ENCODE measurements at places on chromosomes 12 and 14.

GRCh38 chr14:91302391-91302790 lies 57.9 kb upstream of the GPR68 start:
- no peak for DNase-seq

DNA sequence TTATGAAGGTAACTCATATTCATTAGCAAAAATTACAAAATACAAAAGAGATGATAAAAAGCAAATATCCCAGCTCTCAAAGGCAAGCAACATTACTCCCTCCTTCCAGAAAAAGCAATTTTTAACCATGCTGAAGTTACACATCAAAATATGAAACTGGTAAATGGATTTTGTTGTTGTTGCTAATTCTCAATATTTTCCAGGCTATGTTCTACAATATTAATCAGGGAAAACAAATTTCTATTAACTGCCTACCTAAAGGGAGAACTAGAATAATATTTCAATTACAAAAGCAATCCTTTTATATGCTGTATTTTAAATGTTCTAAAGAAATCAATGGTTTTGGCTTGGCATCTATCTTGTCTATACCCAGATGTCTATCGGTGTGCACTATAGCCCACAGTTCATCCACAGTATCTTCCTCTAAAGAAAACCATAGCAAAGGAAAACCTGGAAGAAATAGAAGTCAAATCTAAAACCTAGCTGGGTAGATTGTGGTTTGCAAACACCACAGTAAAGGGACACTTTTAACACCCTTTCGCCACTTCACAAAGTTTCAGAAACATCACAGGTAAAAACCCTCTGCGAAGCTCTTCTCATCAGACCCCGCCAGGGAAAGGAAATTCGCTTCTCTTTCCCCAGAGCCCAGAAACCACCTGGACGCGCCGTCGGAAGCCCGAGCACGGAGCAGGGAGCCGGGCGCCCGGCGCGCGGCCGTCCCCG lies 32.0 kb downstream of the TC2N start:
- DNase-seq = no peak

DNA sequence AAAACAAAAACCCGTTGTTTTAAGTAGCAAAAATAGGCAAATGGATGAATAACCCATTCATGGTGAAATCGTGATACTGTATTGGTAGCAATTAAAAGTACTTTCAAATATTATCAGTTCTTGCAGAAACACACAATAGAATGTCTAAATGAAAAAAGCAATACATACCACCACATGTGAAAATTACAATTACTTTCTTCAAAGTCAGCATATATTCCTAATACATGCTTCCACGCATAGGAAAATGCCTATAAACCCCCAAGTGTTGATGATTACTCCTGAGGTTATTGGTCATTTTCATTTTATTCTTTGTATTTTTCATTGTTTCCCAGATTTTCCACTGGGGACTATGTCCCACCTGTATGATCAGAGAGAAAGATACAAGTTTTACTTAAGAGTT lies 15.2 kb downstream of the DDX55 start:
- DNase-seq = no peak

- no peak for DNase-seq
Observed at GRCh38 chr12:130220706-130221100, 58.4 kb downstream of the FZD10 start.

- no peak for DNase-seq
Observed at GRCh38 chr12:77047341-77048109, 17.8 kb downstream of the E2F7 start.

GRCh38 chr12:28777603-28778365 lies 371.3 kb upstream of the FAR2 start:
- DNase-seq = no peak

- DNase-seq = no peak
Observed at GRCh38 chr14:76780875-76781647, 19.8 kb downstream of the VASH1 start.

DNA sequence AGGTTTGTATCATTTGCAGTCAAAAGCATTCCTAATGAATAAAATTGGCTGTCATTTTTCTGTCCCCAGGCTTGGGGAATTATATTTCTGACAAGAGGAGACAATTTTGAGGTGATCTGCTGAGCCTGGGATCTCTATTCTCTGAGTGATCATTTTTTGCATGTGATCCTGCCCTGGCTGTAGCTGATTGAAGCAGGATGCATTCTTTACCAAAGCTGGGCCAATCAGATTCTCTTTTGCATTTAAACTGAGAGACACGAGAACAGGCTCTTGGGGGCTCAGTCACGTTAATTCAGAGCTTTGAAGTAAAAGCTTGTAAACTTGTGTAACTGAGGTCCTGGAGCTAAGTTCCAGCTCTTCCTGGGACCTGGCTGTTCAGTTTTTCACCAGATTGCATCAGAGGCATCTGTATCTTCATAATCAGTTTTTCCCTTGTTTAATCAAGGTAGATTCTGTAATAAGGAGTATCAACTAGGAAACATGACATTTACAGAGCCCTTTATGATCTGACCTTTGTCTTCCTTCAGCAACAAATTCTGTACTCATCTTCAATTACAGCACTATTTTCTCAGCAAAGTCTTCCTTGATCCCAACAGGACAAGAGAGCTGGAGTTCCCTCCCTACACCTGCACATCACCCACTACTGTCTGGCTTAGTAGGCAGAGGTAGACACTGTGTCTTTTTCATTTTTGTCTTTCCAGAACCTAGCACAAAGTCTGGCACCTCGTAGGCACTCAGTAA lies 35.0 kb upstream of the MANSC4 start:
- DNase-seq = no peak

GRCh38 chr12:82810568-82810967 lies 123.9 kb downstream of the TMTC2 start:
- DNase-seq = no peak

DNA sequence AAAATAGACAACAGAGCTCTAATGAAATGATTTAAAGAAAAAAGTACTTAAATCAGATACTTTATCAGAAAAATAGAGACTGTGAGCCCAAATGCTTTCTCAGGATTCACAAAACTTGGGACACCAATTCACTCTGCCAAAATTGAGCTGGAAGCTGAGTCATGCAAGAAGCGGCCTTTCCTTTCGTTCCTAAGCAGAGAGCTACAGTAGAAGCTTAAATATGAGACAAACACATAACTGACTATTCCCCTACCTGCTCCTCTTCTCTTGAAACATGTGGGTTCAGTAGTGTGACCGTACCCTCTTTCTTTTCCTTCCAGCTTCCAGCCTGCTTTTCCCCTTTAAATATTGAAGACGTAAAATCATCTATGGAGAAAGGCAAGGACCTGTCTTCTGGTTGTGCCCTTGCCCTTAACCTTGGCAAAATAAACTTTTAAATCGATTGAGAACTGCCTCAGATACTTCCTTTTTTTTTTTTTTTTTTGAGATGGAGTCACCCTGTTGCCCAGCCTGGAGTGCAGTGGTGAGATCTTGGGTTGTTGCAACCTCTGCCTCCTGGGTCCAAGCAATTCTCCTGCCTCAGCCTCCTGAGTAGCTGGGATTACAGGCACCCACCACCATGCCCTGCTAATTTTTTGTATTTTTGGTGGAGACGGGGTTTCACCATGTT lies 4.4 kb upstream of the SDS start:
- DNase-seq = peak; percentile 37

GRCh38 chr12:117069101-117069797 lies 30.0 kb downstream of the TESC start:
- no peak for DNase-seq

DNA sequence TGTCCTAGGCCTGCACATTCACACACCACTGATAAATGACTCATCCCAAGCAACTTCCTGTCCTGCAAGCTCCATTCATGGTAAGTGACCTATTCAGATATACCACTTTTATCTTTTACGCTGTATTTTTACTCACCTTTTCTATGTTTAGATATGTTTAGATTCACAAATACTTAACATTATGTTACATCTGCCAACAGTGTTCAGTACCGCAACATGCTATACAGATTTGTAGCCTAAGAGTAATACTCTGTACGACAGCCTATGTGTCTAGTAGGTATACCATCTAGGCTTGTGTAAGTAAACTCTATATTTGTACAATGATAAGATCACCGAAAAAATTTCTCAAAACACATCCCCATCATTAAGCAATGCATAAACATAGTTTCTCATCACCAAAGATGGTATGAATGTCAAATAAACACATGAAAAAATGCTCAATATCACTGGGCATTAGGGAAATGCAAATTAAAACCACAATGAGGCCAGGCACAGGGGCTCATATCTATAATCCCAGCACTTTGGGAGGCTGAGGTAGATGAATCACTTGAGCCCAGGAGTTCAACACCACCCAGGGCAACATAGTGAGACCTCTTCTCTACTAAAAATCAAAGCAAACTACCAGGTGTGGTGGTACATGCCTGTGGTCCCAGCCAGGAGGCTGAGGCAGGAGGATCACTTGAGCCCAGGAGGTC lies 20.7 kb downstream of the ATXN2 start:
- peak; percentile 76 for DNase-seq

DNA sequence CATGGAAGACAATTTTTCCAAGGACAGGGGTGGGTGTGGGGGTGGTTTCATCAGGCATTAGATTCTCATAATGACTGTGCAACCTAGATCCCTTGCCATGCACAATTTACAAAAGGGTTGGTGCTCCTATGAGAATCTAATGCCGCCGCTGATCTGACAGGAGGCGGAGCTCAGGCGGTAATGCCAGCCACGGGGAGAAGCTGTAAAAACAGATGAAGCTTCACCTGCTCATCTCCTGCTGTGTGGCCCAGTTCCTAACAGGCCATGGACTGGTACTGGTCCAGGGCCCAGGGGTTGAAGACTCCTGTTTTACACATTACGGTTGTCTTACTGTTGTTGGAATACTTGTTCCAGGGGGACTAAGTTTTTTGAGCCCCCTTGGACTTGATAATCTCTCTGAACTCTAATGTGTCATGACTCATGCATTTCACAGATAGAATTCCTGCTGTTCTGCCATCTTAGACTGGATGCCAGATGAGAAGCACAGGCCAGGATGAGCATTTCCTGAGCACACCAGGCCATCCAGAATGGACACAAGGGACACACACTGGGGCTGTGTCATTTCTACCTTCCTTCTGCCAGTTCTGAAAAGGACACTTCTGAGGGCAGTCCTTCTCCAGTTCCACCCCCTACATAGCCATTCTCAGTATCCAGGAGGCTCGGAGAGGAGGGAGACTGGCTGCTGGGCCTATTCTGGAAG lies 5.8 kb downstream of the PLEKHD1 start:
- no peak for DNase-seq
